ENCODE measurements at places on chromosomes 7 and 10. TPM values are rescaled to one million over a fixed set of nuclear protein-coding genes. Genes with fewer than 3 reads are reported as not detected.

GRCh38 chr10:107473225-107473624, 308.7 kb upstream of the SORCS1 start:
- no peak for DNase-seq

DNA sequence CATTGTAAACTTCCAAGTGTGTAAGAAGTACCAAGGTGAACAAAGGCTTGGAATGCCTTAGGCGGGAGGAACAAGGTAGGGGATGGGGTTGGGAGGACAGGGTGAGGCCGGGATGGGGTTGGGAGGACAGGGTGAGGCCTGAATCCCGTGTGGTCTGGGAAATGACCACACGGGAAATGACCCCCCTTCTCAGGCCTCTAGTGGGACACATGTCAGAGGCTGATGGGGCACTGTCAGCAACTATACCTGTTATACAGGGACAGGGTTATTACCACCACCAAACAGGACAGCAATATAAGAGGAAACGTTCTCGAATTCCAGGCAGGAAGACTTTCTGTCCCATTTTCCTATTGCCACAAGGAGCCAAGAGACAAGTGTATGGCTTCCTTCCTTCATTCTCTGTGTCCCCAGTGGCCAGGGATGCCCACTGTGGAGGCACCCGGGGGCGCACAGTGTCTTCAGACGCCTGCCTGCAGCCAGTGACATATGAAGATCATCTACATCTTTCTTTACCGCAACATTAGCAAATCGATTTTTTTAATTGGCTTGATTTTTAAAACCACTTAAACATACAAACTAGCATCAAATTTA, 1.3 kb downstream of the MKI67 start:
- DNase-seq: no peak

DNA sequence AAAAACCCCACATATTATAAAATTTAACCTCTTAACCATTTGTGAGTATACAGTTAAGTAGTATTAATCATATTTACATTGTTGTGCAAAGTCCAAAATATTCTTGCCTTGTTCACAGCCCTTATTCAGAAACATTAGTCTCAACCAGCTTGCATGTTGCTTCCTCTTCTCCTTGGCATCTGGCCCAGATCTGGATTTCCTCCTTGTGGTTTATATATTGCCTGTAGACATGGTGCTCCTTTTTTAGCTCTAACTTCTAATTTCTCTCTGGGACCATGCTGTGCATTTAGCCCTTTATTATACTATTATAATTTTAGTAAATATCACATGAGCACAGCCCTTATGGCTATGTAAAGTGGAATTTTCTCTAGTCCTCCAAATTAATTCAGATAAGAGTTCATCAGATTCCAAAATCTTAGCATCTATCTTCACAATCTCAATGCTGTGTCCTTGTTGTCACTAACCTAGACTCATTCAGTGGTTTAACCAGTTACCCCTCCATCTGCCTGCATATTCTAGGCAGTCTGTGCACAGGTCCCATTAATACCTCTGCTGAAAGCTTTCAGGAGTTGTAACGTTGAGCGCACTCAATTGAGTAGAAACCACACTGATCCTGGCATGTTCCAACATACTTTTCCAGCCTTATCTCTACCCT, 7.9 kb downstream of the CPED1 start:
- DNase-seq: peak; percentile 66

DNA sequence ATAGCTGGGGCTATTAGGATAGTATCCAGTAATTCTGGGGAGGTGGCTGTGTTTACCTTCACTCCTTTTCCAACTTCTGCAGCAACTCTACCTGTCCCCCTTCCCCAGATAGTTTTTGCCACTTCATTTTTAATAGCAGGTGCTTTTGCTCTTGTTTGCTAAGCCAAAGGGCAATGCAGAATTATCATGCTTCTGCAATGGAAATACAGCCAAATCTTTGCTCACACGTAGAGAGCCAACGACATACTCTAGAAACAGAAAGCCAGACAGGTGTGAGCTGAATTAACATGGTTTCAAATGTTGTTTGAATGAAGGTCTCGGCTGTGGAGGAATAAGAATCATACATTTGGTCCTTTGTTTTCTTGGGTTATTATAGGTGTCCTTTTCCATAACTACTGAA, 14.4 kb downstream of the PLEKHS1 start:
- no peak for DNase-seq

GRCh38 chr10:34166354-34166753, 648.7 kb downstream of the PARD3 start:
- DNase-seq: no peak

DNA sequence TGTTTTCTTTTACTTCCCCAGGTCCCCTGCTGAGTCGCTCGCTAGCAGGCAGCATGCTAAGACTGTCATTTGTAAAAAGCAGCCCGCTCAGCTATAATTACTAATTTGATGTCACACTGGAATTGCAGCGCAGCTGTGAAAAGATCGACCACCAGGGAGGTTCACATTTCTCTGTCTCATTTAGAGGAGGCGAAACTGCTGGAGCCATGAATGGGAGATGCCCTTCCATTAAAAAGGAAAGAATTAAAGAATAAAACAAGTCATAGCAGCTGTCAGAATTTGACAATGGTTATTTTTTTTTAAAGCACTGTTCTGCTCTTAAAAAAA, 153.5 kb downstream of the PIP4K2A start:
- DNase-seq: no peak

- DNase-seq: no peak
These were observed 92.3 kb downstream of the MAD1L1 start for GRCh38 chr7:2140216-2141020.

DNA sequence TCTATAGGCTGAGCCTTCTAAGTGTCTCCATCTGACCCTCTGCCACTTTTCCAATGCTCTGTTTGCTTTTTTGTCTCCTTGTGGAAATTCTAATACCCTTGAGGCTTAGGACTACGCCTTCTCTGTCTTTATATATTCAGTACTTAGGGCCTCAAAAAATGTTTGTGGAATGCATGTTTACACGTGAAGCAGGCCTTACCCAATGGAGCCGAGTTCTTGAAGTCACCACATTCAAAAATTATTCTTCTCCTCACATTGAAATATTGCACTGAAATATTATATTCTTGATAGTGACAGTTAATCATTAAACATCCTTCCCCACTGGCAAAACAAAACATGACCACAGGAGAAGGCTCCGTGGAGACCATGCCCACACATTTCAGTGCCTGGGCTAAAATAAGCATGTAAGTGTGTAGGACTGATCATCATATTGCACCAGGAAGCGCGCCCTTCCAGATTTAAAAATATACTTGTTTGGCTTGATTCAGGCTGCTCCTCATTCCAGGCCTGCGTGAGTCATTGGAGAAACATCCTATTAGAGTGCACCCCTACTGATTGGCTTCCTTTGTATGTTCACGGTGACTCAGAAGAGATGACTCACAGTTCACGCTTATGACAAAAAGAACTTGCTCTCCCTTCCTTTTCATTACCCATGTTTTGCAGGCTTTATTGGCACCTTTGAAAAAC, 307.4 kb upstream of the AOAH start:
- no peak for DNase-seq

GRCh38 chr7:46369933-46370654, 449.0 kb upstream of the IGFBP3 start:
- no peak for DNase-seq

DNA sequence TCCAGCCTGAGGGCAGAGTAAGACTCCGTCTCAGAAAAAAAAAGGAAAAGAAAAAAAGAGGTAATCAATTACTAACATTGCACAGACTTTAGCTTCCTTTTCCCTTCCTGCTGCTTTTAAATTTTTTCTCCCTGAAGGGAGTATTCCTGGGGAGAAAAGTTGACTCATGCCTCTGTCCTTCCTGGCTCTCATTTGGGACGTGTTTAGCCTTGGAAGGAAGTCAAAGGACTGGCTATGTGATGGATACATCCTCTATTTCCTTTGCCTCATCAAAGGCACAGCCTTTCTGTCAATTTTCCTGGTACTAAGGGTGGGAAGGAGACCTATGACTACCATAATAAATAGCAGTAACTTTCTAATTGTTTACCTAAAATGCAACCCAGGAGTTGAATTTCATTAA, 77.6 kb downstream of the ITGA8 start:
- no peak for DNase-seq

DNA sequence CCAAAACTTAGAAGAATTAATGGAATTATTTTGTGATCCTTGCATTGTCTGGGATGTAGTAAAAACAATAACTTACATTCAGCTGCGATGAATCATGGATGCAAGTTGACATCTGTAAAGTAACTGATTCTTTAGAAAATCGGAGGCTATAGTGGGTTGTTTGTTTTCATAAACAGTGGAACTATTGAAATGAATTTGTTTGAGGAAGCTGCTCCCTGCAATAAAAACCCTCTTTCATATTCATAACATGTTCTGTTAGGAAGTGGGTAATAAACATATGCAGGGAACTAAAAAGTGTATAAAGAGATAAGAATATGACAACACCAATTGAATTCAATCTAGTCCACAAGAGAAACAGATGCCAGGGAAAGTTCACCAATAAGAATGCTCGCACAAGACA, 53.6 kb downstream of the AGMO start:
- no peak for DNase-seq

GRCh38 chr10:100999742-101000126, at the start of gene LZTS2:
Gene LZTS2, plus strand, starts transcription at chr10:100999808. Its CDS starts 2,731 bp downstream, at chr10:101002539.
- no peak for DNase-seq

DNA sequence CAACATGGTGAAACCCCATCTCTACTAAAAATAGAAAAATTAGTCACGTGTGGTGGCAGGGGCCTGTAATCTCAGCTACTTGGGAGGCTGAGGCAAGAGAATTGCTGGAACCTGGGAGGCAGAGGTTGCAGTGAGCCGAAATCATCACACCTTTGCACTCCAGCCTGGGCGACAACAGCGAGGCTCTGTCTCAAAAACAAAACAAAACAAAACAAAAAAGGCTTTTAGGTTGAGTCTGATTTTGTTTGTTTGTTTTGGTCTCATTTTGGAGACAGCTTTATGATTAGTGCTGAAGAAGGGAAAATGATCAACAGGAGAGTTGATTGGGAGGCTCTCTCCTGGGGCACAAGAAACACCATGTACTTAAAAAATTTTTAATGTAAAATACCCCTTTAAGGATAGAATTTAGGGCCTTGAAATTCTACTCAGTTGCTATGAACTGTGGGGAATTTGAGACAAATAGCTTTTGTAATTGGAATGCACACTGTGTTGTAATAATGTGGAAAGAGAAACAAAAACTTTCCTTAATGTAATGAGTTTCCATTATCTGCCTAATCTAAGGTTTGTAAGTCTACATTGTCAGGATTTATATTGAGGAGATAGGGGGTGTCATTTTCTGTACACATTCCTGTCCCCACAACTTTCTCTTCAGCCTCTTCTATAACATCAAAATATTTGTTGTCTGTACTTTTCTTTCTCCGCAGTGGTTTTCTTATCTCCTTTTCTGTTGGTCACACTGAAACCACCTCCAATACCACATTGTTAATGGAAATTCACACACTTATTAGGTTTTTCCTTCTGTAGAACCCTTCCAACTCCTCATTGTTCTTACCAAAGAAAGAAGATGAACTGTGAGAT, 41.3 kb downstream of the ARID5B start:
- no peak for DNase-seq

DNA sequence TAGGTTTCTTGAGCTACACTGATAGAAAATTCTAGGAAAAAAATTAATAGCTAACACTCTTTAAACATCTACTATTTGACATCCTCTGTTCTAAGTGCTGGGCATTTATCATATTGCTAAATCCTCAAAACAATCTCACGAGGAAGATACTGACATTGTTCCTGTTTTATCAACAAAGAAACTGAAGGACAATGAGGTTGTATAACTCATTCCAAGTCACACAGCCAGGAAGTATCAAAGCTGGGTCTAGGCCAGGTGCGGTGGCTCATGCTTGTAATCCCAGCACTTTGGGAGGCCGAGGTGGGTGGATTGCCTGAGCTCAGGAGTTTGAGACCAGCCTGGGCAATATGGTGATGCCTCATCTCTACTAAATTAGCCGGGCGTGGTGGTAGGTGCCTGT, 51.6 kb upstream of the IL6 start:
- no peak for DNase-seq

- DNase-seq: no peak
These were observed 168.4 kb upstream of the IMMP2L start for GRCh38 chr7:111730476-111731300.

- no peak for DNase-seq
These were observed 122.8 kb downstream of the C10orf105 start for GRCh38 chr10:71596759-71597158.

GRCh38 chr10:89466599-89467035, 52.2 kb downstream of the IFIT5 start:
- DNase-seq: no peak

- no peak for DNase-seq
These were observed 6.0 kb upstream of the DAGLB start for GRCh38 chr7:6453734-6454133.

GRCh38 chr10:74925708-74926107, 99.3 kb downstream of the KAT6B start:
- DNase-seq: no peak

DNA sequence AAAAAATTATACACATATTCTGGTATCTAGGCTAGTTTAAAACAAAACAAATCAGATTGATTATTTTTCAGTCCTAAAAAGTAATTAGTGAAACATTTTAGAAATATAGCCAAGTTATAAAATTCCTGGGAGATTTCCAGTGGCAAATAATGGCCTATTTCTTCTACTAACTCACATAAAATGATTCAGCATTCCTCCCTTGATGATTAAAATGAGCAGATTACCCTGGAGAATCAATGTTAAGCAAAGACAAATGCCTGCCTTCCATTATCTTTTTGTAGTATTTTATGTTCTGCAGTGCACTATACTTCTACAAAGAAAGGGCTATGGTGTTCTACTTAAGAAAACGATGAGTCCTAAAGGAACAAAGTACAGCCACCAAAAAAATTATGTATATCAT, 53.6 kb downstream of the PARD3 start:
- no peak for DNase-seq

DNA sequence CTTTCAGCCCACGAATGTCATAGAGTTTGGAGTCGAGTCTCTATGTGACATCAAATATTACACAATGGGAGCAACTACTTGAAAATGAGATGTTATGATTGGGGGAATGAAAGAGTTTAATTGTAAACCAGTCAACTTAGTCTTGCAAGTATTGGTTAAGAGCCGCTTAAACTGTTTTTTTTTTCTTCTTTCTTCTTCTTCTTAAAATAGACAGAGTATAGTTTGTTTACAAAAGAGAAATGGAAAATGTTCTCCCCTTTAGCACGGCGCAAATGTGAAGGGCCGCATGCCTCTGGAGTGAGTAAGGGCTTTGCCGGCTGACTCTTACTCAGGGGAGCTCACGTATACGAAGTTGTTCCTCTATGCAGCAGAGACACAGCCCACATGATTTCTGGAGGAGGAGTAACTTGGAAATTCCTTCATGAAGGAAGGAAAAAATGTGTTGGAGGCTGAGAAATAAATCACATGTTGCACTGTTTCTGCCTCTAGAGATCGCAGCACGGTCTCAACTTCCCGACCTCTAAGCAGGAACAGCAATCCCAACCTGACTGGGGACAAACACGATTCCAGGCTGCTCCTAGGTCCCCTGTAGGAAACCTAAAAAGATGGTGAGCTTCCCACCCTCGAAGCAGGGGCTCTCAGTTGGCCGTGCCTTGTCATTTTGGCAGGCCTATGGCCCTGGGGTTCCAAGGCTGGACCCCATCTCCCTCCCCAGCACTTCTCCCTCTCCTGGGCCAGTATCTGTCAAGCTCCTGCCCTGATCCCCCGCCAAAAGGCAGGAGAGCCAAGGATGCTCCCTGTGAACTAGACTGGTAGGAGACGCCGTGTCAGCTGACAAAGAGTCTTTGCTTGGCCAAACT, 44.8 kb downstream of the MYOF start:
- no peak for DNase-seq

Gene NRCAM
- polyA plus RNA-seq: not detected

Gene RNF32
- polyA plus RNA-seq: 1.5 TPM

Gene SLC16A9
- not detected for polyA plus RNA-seq

Gene MMP21
- not detected for polyA plus RNA-seq

Gene PCLO
- polyA plus RNA-seq: not detected

Gene SPDYE2
- 1.7 TPM for polyA plus RNA-seq

Gene GHRHR
- polyA plus RNA-seq: not detected

Gene ENTPD7
- 1.7 TPM for polyA plus RNA-seq

Measured in CD4-positive, alpha-beta memory T cell (primary cell).